Cortex of kidney (tissue), 1 donor: ENCODE measurements at places on chromosomes 2 and 18.

DNA sequence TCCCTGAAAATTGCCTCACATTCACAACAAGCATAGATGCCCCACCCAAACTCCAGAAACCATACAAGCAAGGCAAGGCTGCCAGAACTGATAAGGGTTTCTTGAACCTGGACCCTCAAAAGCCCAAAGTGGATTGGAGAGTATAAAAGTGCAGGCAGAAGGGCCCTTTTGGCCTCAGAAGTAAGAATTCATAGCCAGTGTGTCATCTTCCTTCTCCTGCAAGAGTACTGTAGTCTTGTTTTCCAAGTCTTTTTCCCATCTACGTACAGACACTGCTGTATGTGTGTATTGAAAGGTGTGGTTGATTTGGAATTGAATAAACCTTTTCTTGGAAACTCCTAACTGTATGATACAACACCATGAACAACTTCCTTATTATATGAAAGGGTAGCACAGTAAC is 46.8 kb downstream of the ZC3H15 start:
- DNase-seq, result no peak

DNA sequence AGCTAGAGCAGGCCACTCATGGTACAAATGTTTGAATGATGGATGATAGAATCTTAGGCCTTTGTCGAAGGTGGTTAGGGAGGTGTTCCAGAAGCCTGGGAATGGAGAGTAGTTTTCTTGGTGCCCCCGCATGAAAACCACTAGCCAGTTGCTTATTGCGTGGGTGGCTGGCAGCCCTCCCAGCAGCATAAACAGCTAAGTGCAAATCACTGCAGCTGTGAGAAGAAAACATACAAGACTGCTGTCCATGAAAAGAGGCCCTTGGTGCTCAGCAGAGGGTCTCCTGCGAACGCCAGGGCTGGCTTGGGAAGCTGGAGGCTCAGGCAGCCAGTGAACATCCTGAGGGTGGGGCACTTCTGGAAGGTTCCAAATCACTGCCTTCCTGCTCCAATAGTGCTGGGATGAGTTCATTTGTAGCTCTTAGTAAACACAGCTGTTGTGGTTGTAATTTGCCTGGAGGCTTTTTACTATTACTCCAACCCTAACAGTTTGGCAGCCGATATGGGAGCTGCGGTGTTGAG is 118.8 kb downstream of the MGAT5 start:
- no peak for DNase-seq

- DNase-seq, result no peak
These were observed 13.3 kb downstream of the SLC66A2 start for GRCh38 chr18:79938196-79938595.

GRCh38 chr2:176129813-176130146 is 275 bp downstream of the HOXD8 start:
- DNase-seq, result no peak

GRCh38 chr2:68828887-68829708 is 42.1 kb downstream of the BMP10 start:
- no peak for DNase-seq

DNA sequence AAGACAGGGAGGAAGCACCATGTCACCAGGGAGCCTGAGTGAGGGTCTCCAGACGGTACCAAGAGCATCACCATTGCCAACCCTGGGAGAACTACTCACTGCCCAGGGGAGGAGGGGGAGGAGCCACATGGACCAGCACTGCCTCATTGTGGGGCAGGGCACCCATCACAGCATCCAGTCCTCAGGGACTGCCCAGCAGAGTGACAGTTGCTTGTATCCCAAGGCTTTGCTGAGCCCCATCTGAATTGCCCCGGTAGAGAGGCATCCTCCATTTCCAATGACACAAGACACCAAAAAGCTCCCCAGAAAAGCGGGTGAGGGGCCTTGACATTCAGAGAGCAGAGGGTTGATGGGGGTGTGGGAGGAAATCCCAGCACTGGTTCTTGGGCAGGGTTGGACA is 6.8 kb upstream of the CIB4 start:
- DNase-seq, result no peak

DNA sequence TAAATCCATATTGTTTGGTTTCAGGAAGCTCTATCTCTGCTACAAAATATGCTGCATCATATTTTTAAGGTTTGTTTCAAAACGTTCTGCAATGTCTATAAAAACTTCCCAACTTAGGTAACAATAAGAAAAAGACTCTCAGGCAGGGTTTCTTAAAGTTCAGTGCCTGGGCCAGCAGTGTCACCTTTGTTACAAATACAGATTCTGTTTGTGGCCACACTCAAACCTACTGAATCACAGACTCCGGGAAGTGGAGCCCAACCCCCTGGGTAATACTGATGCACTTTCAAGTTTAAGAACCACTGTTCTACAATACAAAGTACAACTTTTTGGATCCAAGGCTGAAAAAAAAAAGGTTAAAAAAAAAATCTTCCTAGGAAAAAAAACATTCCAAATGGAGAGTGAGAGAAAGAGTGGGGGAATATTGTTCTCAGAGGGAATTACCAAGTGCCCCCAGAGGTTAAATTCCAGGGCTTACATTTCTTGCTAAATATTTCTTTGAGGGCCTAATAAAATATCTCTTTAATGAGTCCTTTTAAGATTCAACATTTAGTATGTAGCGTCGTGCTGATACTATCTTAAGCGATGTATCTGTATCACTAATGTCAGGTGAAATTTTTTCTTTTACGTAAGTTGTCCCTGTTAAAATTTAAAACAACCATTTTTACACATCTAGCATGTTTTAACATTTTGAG is 476.7 kb downstream of the TXNL1 start:
- DNase-seq, result no peak

DNA sequence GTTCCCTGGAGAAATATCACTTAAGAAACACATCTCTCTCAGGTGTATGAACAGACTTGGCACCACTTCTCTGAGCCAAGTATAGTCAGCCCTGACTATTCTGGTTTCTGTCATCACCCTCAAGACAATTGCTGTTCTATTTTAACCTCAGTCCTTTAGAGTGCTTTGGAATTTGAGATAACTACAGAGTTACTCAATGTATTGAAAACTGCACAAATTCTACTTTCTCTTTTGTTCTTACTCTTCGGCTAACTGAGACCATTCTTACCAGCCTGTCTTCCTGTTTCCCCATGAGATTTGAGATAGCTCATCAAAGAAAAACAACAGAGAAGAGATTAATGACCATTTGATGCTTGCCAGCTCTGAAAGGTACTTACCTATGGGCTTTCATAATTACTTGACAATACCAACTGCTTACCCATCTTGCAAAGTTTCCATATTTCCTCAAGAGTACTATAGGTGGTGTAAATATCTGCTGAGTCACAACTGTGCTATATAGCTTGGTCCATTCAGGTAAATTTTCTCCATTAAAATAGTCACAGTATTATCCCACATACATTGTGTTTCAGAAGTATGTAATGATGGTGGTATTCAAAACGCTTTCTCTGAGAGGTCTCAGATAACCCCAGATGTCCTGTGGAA is 467.5 kb upstream of the CHST9 start:
- no peak for DNase-seq

DNA sequence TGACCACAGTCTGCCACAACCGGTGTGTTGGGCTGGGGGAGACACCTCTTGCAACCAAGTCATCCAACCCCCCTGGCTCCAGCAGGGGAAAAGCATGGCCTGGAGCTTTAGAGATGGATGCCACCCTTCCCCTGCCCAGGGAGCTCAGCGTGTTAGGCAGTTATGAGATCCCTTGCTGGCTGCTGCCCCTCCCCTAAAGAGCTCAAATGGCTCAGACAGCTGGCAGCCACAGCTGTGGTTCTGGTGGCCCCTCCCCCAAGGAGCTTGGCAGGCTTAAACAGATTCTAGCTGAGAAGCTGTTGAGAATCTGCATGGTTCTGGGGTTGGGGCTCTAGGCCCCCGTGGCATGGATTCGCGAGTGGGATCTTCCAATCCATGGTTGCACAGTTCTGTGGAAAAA is 64.7 kb downstream of the TEX51 start:
- DNase-seq, result no peak

GRCh38 chr2:96340493-96341414 is 5.2 kb downstream of the NCAPH start:
- DNase-seq, result no peak

GRCh38 chr2:980176-980575 is 29.5 kb downstream of the SNTG2 start:
- DNase-seq, result no peak

DNA sequence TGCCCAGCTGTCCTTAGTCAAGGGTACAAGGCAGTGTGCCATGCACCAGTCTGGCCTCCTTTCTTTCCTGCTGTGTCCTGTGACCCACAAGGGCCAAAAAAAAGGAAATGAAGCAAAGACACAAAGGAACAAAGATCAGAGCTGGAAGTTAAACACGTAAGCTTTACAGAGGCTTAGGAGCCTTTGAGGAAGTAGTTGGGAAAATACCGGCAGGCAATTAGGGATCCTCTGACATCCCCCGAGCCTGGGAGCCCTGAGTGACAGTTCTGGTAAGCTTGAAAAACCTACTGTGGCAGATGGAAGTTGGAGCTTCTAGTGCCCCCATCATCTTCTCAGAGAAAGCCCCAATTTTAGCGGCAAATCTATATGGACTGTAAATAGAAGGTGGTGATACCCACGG is 78.5 kb downstream of the SPRED2 start:
- no peak for DNase-seq

GRCh38 chr2:203532957-203533658 is 2.0 kb downstream of the RAPH1 start:
- DNase-seq, result no peak

GRCh38 chr2:191486584-191487320 is 191.2 kb upstream of the NABP1 start:
- no peak for DNase-seq

GRCh38 chr2:223856584-223856983 is 19.2 kb upstream of the AP1S3 start:
- no peak for DNase-seq

DNA sequence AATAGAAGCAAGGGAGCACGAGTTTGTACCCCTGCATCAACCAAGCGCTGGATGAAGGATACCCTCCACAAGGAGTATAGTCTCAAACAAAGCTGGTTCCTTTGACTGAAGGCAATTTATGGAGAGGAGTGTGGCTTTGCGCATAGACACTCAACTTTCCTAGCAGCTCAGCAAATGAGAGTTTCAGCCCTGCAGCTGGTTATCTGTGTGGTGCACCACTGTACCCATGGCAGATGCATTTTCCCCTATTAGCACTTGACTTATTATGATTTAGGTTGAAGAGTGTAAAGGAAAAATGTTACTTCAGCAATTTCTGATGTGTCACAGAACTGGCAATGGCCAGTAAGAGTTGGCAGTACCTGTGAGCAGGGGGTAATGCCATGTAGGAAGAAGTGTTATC is 440.1 kb upstream of the LINC00305 start:
- DNase-seq, result no peak

GRCh38 chr2:218186355-218186766 is 19.6 kb upstream of the CXCR1 start:
- no peak for DNase-seq

DNA sequence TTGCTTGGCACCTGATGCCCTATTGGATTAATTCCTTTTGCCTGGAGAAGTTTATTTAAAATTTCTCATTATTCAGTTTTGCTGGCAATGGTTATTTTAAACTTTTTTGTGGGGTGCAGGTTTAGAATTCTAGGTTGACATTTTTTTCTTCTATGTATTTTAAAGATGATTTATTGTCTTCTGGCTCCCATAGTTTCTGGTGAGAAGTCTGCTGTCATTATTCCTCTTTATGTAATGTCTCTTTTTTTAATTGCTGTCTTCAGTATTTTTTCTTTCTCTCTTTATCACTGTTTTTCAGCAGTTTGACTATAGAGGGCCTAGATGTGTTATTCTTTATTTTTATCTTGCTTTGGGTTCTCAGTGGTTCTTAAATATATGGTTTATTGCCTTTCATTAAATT is 182.2 kb upstream of the STON1 start:
- no peak for DNase-seq

- DNase-seq, result no peak
These were observed 604 bp downstream of the COQ10B start for GRCh38 chr2:197453914-197454398.

DNA sequence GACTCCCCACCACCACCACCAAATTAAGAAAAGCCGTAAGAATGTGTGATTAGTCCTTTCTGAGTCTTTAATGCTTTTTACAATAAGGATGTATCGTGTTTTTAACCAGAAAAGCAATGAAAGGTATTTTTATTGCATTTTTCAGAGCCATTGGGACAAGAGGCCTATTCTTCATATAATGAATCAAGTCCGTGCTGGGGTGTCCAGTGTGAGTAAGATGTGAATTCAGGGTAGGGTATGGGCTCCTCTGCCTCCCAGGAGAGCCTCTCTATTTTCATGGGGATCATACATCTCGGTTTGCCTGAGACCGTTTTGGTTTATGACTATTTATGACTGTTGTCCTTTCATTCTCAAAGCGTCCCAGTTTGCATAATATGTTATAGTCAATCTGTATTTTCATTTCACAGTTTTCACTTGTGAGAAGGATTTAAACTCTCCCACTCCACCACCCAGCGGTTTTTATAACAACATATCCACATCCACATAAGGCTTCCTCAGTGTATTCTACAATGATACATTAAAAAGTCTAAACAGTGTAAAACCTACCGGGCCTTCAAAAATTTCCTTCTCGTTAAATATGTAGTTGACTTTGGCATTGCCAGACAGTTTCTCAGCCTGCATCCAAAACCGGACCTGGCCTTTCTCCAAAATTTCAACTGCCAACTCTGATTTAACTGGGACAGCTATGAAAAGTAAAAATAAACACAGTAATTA is 80.8 kb upstream of the LPIN2 start:
- no peak for DNase-seq

DNA sequence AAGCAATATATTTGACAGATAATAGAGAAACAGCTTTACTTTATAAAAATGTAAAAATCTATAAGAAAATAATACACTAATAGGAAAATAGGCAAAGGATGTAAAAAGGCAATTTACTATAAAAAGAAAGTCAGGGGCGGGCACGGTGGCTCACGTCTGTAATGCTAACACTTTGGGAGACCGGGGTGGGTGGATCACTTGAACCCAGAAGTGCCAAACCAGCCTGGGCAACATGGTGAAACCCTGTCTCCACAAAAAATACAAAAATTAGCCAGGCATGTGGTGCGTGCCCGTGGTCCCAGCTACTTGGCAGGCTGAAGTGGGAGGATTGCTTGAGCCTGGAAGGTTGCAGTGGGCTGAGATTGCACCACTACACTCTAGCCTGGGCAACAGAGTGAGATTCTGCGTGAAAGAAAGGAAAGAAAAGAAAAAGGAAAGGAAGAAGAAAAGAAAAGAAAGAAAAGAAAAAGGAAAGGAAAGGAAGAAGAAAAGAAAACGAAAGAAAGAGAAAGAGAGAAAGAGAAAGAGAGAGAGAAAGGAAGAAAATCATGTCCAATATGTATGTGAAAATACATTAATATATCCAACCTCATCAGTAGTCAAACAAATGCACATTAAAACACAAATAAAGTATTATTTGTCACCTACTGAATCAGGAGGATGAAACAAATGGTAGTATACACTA is 65.1 kb downstream of the ADD2 start:
- no peak for DNase-seq
